ENCODE measurements at places on chromosomes 1 and 21.

DNA sequence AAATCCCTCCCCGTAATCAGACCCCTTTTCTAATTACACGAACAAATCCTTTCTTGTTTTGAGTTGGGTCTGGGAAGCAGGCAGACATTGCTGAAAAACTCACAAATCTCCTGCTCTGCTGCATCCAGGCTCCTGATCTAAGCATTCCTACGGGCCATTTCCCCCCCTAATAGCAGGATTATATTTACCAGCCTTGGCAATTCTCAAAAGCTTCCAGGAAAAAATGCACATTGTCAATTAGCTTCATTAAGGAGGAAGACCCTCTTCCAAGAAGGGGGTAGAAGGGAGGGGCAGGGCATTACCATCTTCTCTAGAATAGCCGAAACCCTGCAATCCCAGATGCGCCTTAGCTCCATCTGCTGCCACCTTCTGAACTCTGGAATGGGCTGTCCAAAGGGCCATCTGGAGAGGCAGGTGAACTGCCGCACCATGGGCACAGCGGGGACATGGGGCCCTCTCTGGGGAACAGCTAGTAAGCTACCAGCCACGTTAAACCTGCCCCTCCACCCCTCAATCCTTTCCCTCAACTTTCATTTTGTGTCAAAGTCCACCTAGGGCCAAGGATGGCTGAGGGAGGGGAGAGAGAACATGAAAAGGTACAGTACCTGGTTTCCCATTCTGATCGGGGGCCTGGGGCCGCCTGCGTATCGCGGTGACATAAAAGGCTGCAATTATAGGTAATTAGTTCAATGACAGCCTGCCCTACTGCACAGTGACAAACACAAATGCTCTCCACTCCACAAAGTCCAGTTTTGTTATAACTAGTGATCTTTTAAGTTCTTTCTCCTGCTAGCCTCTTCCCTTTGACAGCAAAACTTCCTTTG, 56.8 kb downstream of the MRPL37 start:
- no peak for DNase-seq

DNA sequence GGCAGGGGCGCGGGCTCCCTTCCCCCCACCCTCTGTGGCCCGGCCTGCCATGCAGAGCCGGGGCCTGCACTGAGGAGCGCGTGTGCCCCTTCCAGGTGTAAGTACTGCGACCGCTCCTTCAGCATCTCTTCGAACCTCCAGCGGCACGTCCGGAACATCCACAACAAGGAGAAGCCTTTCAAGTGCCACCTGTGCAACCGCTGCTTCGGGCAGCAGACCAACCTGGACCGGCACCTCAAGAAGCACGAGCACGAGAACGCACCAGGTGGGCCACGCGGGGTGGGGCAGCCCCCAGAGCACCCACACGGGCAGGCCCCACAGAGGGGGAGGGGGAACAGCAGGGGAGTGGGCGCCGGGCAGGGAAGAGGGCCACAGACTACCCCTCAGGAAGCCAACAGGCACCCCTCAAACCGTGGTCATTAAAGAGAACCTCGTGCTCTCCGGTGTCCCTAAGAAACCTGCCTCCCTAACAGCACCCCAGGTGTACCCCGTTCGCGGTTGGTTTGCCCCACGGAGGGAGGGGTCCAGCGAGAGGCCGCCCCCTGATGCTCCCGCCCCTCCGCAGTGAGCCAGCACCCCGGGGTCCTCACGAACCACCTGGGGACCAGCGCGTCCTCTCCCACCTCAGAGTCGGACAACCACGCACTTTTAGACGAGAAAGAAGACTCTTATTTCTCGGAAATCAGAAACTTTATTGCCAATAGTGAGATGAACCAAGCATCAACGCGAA, 28.8 kb upstream of the ARHGEF16 start:
- no peak for DNase-seq

- no peak for DNase-seq
Measured at GRCh38 chr1:168521401-168522000, 22.3 kb downstream of the XCL2 start.

DNA sequence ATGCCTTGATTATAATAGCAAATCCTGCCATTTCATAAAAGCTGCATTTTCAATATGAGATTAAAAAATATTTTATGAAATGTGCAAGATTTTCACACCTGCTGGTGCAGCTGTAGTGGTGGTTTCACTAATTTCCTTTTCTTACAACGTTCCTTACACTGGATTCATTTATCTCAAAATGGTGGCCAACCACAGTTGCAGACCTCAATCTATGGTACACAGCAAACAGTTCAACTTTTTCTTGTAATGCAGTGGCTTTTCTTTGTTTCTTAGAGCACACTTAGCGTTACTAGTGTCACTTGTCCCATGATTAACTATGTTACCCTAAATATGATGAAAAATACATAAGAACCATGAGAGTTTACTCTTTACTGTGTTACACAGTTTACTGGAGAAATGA, 32.7 kb downstream of the FCER1A start:
- DNase-seq: no peak

DNA sequence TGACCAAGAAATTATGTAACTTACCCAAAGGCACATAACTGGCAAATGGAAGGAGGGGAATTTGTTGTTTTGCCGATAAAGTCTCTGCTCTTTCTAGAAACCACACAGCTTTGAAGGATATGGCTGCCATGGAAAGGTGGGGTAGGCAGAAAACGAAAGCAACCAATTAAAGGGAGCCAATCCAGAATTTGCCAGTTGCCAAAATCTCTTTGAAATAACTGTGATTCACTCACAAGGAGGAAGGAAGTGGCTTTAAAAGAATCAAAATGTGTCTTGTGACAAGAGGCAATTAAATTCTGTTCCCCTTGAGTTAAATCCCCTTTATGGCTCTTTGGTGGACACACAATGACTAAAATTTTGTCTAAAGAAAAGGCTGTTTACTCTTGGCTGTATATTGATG, 61.2 kb upstream of the CCDC190 start:
- no peak for DNase-seq

GRCh38 chr1:192610112-192610889, 25.6 kb upstream of the RGS13 start:
- no peak for DNase-seq

DNA sequence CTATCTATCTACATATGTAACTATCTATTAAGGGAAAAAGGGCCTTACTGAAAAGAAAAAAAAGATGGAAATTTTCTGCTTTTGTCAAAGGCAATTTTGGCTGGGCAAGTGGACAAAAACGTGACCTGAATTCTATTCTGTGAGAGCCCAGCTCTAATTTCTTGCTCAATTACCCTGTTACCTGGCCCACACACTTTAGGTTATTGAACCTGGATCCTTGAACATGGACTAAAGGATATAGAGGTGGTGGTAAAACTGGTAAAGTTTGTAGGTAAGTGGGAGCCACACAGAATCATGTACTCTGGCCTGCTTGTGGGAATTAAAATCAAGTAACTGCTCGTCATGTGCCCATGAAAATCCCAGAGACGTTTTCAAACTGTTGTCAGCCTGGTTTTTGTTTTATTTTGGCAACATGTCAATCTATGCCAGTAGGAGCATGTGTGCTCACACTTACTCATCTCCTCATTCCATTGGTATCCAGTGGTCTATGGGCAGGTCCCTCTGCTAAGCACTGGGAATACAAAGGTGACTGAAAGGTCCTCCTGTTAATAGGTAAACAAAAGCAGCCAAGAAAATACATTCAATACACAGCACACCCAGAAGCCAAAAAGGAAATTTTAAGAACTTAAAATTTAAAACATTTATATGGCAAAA, 113.7 kb upstream of the WARS2 start:
- no peak for DNase-seq

DNA sequence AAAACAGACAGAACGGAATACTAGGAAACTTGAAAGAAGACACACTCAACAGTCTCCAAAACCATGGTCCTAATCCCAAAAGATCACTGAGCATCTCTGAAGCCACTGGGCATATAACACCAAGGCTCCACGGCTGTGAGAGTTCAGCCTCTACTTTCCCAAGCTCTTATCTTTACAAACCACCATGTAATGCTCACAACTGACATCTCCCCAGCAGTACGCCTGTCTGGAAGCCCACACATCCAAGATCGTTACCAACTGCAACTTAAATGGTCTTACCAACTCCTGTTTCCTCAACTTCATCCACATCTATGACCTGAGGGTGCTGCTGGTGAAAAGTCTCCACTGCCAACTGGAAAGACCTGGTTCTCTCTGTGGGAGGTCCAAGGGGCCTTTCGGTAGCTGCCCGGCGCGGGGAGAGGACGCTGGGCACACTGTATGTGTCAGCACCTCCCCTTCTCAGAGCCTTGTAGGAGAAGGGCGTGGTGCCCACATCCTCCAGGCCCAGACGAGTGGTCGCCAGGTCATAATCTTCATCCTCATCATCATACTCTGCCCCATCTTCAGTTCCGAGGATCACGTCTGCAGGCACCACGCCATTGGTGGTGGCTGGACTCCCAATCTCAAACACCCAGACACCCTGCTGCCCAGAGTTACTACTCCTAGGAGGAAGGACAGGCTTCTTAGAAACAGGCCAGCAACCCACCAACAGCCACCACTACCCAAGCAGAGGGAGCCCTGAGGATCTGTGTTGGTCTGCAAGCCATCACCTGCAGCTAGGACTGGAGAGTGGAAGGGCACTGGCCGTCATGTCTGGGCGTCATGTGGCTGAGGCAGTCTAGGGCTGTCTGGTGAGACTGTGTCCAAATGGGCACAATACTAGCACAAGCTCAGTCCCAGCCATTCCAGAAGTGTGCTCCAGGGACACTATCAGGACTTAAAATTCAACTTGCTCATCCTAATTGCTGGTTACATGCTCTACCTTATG, 23.0 kb downstream of the NID1 start:
- no peak for DNase-seq

DNA sequence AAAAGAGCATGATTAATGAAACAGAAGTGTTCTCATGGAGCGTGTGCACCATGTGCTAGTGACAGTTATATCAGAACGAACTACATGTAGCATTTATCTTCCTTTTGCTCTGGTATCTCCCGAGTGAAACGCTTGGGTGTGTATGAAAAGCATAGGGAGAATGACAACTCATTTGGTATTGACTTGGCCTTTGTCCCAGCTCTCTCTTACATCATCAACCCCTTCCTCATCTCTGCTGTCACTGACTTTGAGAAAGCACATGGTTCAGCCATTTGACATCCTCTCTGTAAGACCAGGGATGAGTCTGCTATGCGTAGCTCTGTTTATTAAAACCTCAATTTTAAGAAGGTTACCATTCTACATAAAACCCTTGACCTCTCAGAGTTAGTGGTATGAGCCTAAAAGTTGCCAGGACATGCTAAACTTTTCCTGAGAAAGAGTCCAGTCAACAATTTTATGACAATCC, 201.0 kb downstream of the NRIP1 start:
- DNase-seq: no peak

DNA sequence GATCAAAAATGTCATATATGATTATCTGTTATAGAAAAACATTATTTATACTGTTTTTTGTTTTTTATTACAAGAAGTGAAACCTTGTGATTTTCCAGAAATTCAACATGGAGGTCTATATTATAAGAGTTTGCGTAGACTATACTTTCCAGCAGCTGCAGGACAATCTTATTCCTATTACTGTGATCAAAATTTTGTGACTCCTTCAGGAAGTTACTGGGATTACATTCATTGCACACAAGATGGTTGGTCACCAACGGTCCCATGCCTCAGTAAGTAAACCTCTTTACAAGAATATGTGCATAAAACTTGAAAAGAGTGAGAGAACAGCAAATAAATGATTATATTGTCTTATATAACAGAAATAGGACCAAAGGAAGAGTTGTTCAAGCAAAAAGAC, 14.5 kb downstream of the CFHR4 start:
- DNase-seq: no peak

GRCh38 chr1:216224233-216224632, 199.0 kb downstream of the USH2A start:
- no peak for DNase-seq

- no peak for DNase-seq
Measured at GRCh38 chr1:17635811-17636210, 96.3 kb downstream of the ARHGEF10L start.

GRCh38 chr1:194014014-194014413, 827.6 kb upstream of the B3GALT2 start:
- no peak for DNase-seq

DNA sequence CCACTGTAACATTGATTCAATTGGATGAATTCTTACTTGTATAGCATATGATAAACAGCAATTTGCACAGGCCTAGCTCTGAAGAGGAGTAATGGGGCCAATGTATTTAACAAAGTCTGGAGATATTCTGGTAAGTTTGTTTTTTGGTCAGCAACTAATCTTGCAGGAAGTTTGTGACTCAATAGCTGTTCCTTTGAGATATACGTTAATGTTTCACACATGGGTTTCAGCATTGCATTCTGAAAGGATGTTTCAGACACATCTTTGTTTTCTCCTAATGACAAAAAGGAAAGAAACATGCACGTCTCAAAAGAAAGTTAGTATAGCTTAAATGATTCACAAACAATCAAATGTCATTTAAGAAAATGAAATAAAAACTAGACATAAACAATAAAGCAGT, 49.0 kb downstream of the LTN1 start:
- no peak for DNase-seq

GRCh38 chr1:202798260-202798659, 10.0 kb downstream of the KDM5B start:
- no peak for DNase-seq

DNA sequence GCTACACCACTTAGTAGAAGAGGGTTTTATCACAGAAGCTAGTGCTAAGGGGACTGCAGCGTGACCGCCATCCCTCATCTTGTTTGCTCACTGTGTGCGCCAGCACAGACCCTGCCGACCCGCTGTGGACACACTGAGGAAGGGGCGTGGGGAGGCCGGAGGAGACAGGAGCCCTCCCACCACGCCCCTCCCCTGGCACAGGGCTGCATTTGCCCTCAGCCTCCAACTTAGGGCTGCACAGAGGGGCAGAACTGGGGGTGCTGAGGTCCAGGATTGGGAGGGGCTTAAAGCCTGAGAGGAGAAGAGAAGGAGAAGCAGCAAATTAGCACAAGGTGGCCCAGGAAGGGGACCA, 37.2 kb downstream of the RRP1 start:
- no peak for DNase-seq

GRCh38 chr1:94068999-94069918, 51.7 kb downstream of the ABCA4 start:
- DNase-seq: no peak

- DNase-seq: peak; percentile 13
Measured at GRCh38 chr1:55284856-55285255, 69.7 kb upstream of the USP24 start.

DNA sequence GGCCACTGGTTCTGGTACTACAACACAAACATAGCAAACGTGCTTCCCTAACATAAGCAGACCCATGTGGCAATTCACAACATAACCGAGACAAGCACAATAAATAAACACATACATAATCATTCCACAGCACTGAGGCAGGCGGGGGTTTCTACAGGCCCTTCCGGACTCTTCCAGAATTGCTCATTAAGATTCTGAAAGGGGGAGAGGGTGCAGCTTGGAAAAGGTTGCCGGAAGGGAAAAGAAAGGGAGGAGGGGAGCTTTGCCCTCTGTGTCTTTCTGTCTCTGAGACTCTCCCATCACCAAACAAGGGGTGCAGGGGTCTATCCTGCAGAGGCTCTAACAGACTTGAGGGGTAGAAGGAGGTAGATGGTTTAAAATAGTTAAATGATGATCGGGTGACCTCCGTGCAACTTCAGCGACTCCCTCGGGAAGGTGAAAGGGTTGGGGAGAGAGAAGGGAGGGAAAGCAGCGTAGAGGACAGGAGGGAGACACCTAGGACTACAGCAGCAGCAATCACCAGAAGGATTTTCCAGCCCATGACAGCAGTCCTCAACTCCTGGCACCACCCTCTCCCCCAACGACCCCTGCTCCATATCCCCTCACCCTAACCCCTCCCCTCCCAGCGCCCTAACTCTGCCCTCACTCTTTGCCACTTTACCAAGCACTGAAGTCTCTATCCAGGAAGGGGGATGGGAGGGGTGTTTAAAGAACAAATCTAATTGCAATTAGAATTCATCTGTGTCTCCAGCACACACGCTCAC, 365.5 kb upstream of the ESRRG start:
- no peak for DNase-seq

- DNase-seq: no peak
Measured at GRCh38 chr1:115373305-115373704, 35.3 kb upstream of the NGF start.

Data from BE2C (cell line).